ENCODE measurements at places on chromosomes 4 and X.

DNA sequence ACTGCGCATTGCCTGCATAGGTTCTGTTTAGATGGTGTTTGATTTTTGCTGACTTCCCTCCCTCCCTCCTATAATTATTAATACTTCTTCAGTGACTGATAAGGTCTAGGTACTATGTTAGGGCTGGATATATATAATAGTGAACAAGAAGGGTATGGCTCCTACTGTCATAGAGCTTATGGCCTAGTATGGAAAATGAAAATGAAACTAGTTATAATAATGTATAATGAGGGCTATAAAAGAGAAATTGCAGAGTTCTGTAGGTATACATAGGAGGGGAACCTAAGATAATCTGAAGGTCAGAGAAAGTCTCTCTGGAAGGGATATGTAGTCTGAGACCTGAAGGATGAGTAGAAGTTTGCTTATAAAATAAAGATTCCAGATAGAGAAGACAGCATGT is 102.1 kb downstream of the DCK start:
- DNase-seq, result no peak

- DNase-seq, result no peak
Measured at GRCh38 chr4:136939781-136940180, 592.5 kb downstream of the PCDH18 start.

DNA sequence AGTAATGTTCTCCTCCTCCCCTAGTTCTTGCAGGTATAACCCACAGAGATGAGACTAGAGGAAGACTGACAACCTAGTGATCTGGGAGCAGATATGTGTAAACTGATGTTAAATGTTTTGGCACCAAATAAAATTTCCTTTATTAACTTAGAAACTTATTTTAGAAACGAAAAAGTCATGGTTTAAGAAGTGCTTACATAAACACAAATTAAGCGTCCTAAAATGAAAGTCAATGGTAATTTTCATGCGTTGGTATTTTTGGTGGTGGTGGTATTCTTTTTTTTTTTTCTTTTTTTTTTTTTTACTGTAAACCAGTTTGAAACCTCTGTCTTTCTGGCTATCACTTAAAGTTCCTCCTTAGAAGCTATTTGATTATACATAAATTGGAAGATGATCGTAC is 1438.1 kb upstream of the TENM3 start:
- DNase-seq, result no peak

GRCh38 chr4:113222471-113222870 is 173.0 kb downstream of the ANK2 start:
- no peak for DNase-seq

GRCh38 chr4:6470502-6471306 is 1.7 kb downstream of the PPP2R2C start:
- DNase-seq, result no peak

GRCh38 chrX:29911673-29912072 is 303.7 kb upstream of the MAGEB2 start:
- DNase-seq, result no peak

GRCh38 chr4:113941836-113942235 is 37.6 kb downstream of the ARSJ start:
- DNase-seq, result no peak

- DNase-seq, result no peak
Measured at GRCh38 chr4:48119646-48120045, 14.4 kb downstream of the TXK start.

GRCh38 chrX:35670889-35671288 is 127.3 kb upstream of the MAGEB16 start:
- DNase-seq, result no peak

DNA sequence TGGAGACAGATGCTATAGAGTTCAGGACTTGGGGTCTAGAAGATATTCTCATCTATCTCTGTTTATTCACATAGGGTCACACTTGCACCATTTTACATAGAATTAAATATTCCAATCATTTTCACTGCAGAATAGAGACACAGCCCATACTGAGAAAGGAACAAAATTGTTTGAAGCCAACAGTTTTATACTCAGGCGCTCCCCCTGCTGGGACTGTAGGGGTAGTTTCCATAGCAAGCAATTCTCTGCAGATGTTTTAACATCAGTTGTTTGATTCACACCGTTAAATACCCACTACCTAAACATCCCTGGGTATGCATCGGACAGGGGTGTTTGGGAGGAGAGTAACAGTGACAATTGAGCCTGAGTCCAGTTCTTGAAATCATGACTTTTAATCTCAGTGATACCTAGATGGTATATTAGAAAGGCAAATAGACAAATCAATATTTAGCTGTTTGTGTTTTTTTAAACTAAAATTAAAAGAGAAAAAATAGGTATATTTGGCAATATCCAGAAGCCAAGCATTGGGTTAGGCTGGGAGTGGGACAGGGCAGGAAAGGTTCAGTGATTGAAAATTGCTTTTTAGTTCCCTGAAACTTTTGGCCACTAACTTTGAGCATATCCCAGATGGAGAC is 33.8 kb downstream of the LONRF3 start:
- DNase-seq, result no peak

- no peak for DNase-seq
Measured at GRCh38 chr4:130099105-130099504, 1003.2 kb downstream of the C4orf33 start.

DNA sequence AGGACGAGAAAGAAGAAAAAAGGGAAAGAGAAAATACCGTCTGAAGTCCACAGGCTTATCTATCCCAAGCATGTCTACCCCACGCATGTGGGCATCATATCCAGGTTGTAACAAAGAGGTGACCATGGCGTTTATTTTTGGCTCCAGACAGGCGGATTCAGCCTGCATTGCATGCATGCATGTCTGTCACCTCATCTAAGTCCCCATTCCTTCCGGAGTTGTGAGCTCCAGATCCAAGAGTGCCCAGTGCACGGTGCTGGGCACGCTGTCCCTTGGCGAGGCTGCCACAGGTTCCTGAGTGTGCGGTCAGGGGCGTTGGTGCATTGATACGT is 905 bp upstream of the GALNTL6 start:
- no peak for DNase-seq

GRCh38 chr4:142959173-142959572 is 113.1 kb upstream of the INPP4B start:
- DNase-seq, result no peak

GRCh38 chr4:5051278-5052203 is at the start of gene STK32B:
Gene STK32B (plus strand): TSS chr4:5051480.
- no peak for DNase-seq

DNA sequence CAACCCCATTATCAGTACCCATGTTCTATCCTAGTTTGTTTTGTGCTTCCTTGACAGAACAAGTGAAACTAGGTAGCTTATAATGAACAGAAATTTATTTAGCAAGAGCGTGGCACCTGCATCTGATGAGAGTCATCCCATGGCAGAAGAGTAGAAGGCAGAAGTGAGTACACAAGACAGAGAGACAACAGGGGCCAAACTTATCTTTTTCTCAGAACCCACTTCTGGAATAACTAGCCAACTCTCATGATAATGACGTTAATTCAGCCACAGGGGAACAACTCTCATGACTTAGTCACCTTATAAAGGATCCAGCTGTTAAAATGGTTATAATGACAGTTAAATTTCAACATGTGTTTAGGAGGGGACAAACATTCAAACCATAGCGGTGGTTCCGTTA is 644.9 kb downstream of the TECRL start:
- no peak for DNase-seq

- DNase-seq, result no peak
Measured at GRCh38 chr4:108982402-108983185, 219.7 kb upstream of the ETNPPL start.

DNA sequence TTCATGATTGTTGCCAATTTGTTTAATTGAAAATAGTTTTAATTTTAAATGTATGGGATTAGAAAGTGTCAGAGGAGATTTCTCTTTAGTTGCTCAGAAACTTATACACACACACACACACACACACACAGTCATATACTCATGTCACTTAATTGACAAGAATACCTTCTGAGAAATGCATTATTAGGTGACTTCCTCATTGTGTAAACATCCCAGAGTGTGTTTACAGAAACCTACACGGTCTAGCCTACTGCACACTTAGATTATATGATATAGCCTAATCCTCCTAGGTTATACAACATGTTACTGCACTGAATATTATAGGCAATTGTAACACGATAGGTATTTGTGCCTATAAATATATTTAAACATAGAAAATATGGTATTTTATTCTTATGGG is 1327.4 kb downstream of the FSTL5 start:
- DNase-seq, result no peak

DNA sequence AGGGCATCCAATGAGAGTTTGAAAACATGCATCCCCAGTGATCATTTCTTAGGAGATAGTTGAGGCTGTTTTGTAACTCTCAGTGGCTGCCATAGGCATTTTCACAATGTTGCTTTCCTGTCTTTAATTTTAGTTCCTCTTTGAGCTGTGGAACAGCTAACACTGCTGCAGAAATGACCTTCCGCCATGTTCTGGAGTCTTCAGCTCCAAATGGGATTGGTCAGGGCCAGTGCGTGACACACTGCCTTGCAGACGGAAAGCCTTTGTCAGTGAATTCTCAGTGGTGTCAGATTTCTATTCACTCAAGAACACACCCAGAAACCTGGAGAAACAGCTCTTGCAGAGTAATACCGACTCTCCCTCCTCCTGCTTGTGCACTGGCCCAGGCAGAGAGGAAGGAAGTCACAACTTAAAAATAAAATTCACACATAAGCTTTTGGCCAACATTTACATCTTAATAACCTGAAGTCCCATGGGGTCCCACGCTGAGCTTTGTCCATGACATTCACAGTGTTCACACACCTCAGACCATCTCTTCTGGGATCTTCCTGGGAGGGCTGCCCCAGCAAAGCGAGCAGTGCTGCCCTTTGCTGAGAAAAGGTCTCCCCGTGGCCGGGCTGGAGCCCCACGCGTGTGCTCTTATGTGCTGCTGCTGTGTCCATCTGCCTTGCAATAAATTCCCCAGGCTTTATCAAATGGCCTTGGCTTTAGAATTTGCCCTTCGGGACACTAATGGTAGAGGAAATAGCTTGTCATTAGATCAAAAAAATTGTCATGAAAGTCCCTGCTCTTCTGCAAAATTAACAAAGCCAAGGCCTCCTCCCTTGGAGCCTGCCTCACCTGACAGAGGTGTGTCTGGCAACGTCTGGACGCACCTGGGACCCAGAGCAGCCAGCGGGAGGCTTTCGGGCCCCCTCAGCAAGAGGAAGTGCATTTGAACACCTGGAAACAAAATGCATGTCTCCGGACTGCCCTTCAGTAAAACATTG is 126.8 kb downstream of the IRF2 start:
- no peak for DNase-seq

GRCh38 chrX:38214551-38215531 is 5.8 kb downstream of the SRPX start:
- DNase-seq, result no peak

GRCh38 chr4:174540175-174540574 is 17.9 kb upstream of the HPGD start:
- DNase-seq, result no peak

GRCh38 chr4:123497340-123497739 is 100.7 kb downstream of the SPRY1 start:
- DNase-seq, result no peak

DNA sequence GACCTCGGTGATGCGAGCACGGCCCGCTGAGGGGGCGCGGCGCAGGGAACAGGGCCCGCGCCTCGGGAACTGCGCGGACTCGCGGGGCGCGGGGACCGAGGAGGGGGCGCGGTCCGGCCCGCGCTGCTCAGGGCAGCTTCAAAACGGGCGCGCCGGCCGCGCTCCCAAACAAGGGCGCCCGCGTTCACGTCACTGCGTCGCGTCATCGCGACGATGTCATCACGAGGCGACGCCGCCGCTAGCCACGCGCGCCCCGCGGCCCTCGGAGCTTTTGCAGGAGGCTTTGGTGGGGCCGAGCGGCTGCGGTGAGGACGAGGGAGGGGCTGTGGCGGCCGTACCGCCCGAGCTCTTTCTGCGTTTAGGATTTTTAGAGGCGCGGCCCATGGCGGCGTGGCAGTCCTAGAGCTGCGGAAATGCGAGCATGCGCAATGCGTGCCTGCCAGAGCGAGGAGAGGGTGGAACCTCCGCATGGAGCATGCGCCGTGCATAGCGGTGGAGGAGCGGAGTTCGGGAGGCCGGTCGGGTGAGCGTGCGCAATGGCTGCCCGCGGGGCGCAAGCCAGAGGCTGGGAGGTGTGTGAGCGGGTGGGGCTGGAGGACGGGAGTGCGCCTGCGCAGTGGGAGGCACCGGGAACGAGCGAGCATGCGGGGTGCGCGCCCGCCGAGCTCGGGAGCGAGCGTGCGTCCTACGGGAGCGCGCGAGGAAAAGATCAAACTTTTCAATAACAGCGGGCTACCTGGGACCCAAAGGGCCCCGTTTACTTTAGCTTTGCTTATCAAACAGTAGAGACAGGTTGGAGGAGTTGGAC is at the start of gene PPP2R3B:
Gene PPP2R3B, minus strand, starts transcription at position 140 of the 808 bp plus-strand sequence. CDS start 216 bp downstream, outside the sequence.
- DNase-seq, result peak; percentile 99

DNA sequence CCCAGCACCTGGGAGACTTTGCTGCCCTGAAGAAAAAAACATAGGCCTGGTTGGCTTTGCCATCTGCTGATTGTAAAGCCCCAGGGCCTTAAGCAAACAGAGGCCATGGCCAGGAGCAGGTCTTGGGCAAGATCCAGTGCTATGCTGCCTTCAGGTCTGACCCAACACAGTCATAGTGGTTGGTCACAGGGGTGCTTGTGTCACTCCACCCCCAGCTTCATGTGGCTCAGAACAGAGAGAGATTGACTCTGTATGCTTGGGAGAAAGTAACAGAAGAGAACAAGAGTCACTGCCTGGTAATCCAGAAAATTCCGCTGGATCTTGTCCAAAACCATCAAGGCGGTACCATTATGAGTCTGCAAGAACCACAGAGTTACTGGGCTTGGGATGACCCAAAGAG is 24.4 kb upstream of the SMARCA5 start:
- no peak for DNase-seq

GRCh38 chr4:131644619-131645018 is 1504.5 kb upstream of the PCDH10 start:
- DNase-seq, result no peak

DNA sequence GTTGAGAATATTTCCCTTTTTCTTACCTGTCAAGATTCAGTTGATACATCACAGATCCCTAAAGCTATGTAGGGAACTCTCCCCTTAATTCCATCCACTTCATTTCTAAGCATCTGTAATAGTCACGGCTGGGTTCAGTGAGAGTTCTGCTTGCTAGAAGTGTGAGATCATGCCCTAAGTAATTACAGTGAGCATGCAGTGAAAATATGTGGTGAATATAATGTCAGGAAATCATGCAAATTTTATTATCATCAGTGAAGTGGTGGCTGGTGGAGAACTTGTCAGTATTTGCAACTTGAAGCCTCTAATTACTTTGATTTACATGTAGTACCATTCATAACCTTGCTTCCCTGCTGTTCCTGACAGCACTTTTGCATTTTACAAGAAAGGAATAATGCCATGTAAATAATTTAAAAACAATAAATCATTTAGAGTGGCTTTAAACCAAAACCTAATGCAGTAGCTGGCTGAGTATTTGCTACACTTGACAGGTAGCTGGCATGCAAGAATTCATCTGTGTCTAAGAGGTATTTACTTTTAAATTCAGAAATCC is 28.3 kb upstream of the CFAP299 start:
- DNase-seq, result no peak

DNA sequence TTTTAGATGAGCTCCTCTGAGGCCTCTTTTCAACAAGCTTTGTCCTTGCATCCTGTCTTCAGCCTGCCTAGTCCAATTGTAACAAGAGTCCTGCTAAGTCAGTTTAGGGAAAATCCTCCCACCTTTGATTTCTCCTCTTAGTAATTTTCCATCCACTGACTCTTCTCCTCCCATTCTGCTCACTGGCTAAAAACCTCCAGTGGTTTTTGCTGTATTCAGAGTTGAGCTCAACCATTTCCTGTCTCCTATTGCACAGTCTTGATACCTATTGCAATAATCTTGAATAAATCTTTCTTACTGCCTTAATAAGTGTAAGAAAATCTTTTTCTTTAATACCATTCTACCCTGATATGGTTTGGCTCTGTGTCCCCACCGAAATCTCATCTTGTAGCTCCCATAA is 117.8 kb upstream of the ENPP6 start:
- no peak for DNase-seq

Data from stimulated activated CD8-positive, alpha-beta memory T cell treated with anti-CD3 and anti-CD28 coated beads, Interleukin-2, amount 100 ng/mL, for 1 hour (primary cell).